ENCODE measurements at places on chromosomes 3 and 15.

- no peak for DNase-seq
These were observed 22.4 kb downstream of the LIPC start for GRCh38 chr15:58453931-58454793.

DNA sequence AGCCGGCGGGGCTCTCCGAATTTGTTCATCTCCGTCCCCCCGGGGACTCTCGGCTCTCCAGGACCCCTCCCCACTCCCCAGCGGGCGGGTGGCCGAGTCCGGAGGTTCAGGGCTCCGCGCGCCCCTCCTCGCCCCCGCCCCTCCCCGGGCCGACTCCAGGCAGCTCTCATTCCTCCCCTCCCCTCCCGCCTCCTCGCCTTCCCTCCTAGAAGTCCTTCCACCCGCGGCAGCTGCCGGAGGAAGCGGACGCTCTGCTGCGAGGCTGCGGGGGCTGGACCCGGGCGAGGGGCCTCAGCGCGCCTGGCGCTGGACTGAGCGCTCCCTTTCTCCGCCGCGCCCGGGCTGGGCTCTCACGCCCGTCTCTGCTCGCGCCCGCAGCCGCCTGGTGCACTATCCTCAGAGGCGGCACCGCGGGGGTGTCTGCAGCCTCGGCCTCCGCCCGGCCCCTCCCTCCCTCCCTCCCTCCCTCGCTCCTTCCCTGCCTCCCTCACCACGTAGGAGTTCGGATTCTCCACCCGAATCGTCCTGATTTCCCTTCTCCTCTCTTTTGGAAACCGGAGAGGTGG lies at the start of gene ROBO2:
Gene ROBO2 (plus strand): TSS at position 494 of the 566 bp plus-strand sequence. CDS start 687 bp downstream, outside the sequence.
- no peak for DNase-seq

- no peak for DNase-seq
These were observed 330.6 kb upstream of the MCTP2 start for GRCh38 chr15:93900476-93901400.

- no peak for DNase-seq
These were observed 326.6 kb upstream of the PROK2 start for GRCh38 chr3:72111265-72112205.

GRCh38 chr3:81013360-81013759 lies 748.1 kb downstream of the GBE1 start:
- DNase-seq, result no peak

GRCh38 chr3:125645616-125646015 lies 50.3 kb upstream of the OSBPL11 start:
- no peak for DNase-seq

- no peak for DNase-seq
These were observed 238.7 kb downstream of the XXYLT1 start for GRCh38 chr3:195032106-195032759.
